ENCODE measurements at places on chromosomes 6 and 20.

GRCh38 chr6:137414599-137414998 lies 79.6 kb downstream of the OLIG3 start:
- no peak for DNase-seq

DNA sequence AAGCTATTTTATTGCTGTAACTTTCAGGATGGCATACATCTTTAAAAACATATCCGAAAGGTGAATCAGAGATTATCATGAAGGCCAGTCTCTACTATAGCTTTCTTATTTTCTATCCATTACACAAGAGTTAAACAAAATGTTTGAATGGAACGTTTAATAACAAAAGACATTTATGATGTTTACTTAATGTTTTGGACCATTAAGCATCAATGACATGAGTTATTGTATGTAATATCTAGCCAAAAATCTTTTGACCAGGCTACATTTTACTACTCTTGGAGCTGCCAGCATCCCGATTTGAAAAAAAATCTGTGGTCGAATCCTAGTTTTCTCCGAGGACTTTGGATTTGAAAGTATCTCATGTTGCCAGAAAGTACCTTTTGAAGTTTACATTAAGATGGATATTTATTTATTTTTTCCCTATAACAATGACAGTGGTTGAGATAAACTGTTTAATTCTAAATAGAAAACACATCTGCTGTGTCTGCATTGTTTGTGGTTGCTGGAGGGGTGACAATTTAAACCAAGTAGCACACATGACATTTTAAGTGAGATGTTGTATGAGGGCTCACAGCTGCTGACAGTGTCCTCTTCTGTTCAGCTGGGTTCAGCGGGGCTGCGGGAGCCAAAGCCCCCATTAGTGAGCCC lies 293.7 kb upstream of the TCF21 start:
- no peak for DNase-seq

DNA sequence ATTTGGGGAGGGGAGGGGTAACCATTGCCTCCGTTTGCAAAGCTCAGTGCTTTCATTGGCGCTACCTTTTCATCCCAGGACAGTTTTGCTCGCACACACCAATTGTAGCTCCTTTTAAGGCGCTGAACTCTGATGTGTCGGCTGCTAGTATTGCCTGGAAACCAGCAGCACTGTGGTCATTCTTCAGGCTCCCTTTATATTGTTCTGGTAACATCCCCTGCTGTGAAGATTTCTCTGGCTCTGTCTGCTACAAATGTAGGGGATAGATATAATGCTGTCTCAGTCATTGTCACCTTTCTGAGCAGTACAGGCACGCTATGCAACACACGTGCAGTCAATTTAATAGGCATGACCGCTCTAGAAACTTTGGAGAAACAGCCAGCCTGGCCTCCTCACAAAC lies 172.9 kb upstream of the SASH1 start:
- no peak for DNase-seq

- no peak for DNase-seq
Measured at GRCh38 chr20:42432496-42433334, 757.0 kb downstream of the PTPRT start.

GRCh38 chr6:166262743-166263515 lies 45.3 kb downstream of the PRR18 start:
- DNase-seq = no peak

- DNase-seq = no peak
Measured at GRCh38 chr6:123213921-123214320, 217.9 kb downstream of the CLVS2 start.

DNA sequence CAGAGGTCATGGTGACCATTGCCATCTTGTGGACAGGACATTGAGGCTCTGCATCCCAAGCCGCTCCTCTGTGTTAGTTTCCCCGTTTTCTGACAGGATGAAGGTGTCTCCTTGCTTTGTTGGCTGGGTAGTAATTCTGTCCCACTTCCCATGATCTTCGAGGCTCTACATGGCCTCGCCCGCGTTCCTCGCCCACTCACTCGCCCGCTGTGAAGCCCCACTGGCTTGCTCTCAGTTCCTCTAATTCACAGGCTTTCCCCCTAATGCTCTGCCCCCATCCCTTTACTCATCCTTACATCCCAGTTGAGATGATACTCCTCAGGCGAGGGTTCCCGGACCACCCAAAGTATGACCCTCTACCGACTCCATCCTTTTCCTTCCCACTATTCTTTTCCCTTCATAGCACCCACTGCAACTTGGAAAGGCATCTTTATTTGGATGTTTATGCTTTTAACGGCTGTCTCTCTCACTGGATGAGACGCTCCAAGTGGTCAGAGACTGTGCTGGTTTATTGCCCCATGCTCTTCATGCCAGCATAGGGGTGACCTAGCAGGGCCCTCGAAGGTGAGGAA lies 511 bp upstream of the SLC35B2 start:
- DNase-seq = no peak

GRCh38 chr6:89433252-89434149 lies 549 bp downstream of the ANKRD6 start:
- DNase-seq = no peak

DNA sequence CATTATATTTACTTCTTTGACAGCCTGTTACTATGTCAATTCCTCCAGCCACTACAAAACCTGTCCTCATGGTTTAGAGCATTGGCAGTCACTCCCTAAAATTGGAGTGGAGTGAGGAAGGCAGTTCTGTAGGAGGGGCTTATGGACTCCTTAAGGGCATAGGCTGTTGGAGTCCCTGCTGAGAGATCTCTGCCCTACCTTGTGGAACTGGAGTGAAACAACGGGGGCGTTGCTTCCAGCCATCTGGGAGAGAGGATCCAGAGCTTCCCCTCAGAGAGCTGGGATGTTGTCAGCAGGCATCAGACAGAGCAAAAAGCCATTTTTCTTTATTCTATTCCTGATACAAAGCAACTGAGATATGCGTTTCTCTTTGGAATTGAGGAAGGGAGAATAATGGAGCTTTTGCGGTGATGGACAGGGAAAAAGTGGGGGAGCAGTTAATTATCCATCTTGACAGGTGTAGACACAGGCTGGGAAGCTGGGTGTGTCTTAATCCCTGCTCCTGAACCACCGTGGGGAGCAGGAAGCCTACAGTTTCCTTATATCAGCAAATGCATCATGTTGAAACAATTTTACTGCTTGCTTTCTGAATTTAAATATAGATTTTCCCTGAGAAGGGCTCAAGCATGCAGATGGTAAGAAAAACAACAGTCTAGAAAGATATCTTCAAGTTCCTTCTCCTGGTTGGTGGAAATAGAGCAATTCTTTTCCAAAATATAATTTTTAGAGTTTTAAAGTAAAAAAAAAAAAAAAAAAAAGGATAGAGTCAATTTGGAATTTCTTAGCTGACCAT lies 402.5 kb downstream of the PLCB1 start:
- DNase-seq = no peak

DNA sequence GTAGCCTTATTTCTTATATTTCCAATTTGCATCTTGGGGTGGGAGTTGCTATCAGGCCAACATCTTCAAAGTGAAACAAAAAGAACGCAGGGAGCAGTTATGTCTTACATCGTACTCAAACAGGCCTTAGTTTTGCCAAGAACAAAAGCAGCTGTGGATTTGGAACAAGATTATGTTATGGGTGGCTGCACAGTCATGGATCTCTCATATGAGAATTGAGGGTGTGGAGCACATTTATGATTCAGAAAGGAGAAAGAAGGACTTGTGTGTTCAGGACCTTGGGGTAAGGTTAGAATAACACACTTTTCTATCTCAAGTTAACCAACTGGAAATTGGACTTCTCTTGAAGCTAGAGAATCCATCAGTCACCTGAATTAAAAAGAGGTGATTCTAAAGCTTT lies 259.9 kb downstream of the FOXA2 start:
- no peak for DNase-seq

- no peak for DNase-seq
Measured at GRCh38 chr6:88512951-88513350, 346.8 kb upstream of the CNR1 start.

DNA sequence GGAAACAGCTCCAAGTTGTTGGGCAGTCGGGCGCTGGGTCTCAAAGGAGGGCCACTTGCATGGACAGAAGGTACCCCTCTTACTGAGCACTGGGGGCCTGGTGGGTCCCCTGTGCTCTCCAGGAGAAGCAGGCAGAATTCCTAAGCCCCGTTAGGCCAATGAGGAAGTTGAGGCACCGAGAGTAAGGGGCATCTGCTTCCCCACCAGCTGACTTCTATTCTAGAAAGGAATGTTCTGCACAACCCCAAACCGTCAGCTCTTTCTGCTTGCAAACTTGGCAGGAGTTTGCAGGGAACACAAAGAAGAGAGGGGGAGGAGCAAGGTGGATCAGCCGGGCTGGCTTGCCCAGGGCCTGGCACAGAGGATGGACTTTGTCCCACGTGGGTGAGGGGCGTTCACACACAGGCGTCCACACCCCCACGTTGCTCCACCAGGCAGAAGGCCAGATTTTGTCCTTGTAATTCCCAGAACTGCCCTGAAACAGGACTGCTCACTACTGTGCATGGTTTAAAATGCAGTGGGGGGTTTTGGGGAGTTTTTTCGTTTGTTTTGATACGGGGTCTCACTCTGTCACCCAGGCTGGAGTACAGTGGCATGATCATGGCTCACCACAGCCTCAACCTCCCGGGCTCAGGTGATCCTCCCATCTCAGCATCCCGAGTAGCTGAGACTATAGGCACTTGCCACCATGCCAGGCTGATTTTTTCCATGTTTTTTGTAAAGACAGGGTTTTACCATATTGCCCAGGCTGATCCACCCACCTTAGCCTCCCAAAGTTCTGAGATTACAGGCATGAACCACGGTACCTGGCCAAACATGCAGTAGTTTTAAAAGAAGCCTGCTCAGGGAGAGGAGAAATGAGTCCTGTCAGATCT lies 93.3 kb downstream of the SNX5 start:
- no peak for DNase-seq

DNA sequence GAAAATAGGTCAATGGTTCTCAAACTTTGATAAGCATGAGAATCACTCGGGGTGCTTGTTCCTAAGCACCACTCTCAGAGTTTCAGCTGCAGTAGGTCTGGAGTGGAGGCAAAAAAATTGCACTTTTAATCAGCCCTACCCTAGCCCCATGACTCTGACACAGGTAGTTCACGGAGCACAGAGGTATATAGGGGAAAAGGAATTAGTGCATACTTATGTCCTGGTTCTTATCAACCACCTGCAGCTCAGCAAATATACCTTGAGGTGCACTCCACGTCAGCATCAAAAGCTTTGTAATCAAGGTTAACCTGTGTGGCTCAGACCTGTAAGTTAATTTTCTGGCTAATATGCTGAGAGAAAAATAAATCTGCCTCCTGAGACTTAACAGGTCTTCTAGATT lies 138.8 kb upstream of the HMGN3 start:
- no peak for DNase-seq

- DNase-seq = no peak
Measured at GRCh38 chr6:70133246-70133645, 169.6 kb downstream of the COL9A1 start.

- no peak for DNase-seq
Measured at GRCh38 chr6:28943557-28944411, 20.0 kb upstream of the TRIM27 start.

- no peak for DNase-seq
Measured at GRCh38 chr6:30700340-30700739, 9.6 kb upstream of the NRM start.

DNA sequence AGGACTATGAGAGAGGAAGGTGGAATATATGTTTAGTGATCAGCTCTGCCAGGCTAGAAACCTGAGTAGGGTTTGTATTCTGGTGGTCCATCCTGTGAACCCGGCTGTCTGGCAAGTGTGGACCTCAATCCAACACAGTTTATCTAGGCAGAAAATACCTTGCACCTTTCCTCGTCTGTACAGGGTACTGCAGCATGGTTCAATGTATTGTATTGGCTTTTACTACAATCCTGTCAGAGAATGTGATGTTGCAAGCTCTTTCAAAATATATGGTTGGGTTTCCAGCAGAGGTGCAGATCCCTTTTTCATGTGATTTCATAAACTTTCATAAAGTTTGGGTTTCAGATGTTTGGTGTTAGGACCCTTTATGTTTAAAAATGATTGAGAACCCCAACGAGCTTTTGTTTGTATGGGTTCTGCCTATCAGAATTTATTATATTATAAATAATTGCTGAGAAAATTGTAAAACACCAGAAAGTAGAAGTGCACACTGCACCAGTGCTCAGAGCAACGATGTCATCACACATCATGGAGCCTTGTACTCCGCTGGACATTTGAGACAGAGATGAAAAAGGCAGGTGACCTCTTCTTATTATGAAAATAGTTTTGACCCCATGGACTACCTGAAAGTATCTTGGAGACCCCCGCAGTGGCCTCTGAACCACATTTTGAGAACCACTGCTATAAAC lies 106.6 kb downstream of the RTN4IP1 start:
- DNase-seq = no peak

DNA sequence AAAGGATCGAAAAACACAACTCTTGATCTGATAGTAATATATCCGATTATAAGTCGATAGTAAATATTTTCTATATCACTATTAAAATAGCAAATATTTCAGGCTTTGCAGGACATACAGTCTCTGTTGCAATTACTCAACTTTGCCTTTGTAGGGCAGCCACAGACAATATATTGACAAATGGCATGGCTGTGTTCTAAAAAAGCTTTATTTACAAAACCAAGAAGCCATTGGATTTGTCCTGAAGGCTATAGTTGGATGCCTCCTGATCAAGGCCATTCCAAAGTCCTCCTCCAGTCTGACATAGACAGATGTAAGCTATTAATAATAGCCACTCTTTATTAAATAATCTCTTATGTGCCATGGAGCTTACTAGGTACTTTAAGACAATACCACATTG lies 5.9 kb downstream of the OCSTAMP start:
- DNase-seq = no peak

DNA sequence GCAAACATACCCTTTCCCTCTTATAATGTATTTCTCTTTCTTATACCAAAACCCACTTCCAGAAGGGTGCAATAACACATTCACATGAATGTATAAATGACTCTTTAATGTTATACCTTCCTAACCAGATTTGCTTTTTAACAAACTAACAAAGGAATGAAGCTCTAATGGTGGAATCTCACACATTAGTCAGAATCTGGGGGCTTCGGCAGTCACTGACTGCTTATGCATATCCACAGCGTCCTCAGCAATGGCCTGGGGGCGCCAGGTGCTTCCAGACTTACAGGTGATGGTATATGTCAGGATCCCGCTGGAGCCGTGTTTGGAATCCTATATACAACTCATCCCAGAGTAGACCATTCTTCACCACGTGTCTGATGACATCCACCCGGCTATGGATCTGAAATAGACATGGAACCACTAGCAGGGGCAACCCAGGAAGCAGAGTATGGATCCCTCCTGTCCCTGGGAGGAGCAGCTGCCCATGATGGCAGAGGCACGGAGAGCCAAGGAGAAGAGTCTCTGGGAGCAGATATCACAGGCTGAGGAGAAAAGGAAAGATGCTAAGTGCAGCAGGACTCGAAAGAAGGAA lies 150.8 kb upstream of the RIPOR2 start:
- DNase-seq = no peak

- no peak for DNase-seq
Measured at GRCh38 chr6:14876778-14877613, 368.9 kb upstream of the JARID2 start.

- DNase-seq = no peak
Measured at GRCh38 chr6:45422503-45423110, 44.9 kb upstream of the SUPT3H start.
